ENCODE measurements at places on chromosomes 7 and 10.

- DNase-seq, result peak; percentile 94
These were observed 169.5 kb upstream of the SVIL start for GRCh38 chr10:29804025-29804852.

- no peak for DNase-seq
These were observed 3.9 kb downstream of the LRMDA start for GRCh38 chr10:75435291-75435690.

GRCh38 chr7:135514856-135515255 is 5.0 kb upstream of the CNOT4 start:
- no peak for DNase-seq

DNA sequence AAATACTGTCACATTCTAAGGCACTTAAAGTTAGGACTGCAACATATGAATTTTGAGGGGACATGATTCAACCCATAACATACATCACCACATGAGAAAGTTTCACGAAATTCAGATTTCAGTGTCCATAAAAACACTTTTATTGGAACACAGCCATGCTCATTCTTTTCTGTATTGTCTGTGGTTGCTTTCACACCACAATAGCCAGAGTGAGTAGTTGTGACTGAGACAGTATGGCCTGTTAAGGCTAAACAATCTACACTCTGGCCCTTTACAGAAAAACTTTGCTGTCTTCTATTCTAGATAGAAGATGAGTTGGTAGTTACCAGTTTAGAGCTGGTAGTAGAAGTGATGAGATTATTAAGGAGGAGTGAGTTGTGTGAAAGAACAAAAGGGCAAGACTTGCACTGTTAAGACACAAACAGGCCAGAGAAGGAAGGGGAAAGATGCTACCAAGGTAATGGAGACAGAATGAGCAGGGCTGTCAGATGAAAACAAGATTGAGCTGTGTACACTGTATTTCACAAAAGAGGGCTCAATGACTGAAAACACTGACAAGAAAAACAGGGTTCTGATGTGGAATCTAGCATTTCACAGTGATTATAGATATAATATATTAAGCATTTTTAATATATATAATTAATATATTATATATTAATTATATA is 108.6 kb downstream of the PPP1R3A start:
- DNase-seq, result no peak

DNA sequence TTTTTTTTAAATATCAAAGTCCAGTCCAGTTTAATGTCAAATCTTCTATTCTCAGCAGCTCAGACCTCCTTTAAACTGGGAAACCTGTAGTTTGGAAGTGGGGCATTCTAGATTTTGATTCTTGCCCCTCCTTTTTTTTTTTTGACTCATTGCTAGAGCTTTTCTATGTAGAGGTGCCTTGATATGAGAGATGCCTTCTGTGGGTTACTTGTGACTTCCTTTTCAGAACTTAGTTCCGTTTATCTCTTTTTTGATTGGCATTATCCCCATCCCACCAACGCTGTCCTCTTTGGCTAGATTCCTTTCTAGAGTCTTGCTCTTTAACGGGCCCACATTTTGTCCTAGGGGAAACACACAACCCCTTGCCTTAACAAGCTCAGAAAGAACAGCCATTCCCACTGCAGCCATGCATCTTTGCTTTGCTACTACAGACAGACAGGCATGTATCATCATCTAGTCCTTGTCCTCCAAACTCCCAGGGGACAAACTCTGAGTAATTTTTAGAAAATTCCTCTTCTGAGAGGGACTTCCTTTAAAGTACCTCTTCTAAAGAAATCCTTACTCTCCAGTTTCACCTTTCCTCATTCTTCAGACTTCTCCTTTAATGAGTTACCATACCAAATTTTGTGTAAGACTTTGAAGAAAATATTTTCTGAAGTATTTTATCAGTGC is 153.6 kb downstream of the PHF14 start:
- no peak for DNase-seq

GRCh38 chr10:99924451-99925255 is 85.1 kb downstream of the DNMBP start:
- DNase-seq, result no peak

DNA sequence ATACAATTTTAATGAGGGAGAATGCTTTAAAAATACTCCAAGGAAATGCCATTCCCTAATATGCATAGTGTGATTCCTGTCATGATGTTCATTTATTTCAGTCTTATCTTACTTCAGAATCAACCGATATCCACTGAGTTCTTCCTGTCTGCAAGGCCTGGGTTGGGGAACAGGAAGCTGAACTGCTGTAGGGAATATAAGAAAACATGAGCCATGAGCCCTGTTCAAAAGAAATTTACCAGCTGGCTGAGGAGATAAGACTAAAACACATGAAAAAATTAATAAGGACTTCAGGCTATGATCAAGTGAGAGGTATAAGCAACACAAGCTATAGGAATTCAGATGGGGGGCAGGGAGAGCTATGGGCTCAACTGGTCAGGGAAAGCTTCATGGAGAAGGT is 184.7 kb downstream of the PLPP4 start:
- DNase-seq, result no peak

- DNase-seq, result no peak
These were observed 19.9 kb downstream of the UPF2 start for GRCh38 chr10:12022580-12023257.

GRCh38 chr10:114380797-114381196 is 23.5 kb downstream of the AFAP1L2 start:
- no peak for DNase-seq

- peak; percentile 86 for DNase-seq
These were observed 111.9 kb upstream of the IGFBP3 start for GRCh38 chr7:46032942-46033341.

DNA sequence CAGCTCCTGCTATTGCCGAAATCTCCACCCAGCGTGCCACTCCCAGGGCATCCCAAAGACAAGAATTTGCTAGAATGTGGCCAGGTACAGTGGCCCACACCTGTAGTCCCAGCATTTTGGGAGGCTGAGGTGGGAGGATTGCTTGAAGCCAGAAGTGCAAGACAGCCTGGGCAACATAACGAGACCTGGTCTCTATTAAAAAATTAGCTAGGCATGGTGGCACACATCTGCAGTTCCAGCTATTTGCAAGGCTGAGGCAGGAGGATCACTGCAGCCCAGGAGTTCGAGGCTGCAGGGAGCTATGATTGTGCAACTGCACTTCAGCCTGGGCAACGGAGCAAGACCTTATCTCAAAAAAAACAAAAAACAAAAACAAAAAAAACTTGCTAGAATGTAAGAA is 73.3 kb upstream of the LYZL2 start:
- DNase-seq, result no peak

- no peak for DNase-seq
These were observed 40.0 kb downstream of the NKX6-2 start for GRCh38 chr10:132745971-132746370.

DNA sequence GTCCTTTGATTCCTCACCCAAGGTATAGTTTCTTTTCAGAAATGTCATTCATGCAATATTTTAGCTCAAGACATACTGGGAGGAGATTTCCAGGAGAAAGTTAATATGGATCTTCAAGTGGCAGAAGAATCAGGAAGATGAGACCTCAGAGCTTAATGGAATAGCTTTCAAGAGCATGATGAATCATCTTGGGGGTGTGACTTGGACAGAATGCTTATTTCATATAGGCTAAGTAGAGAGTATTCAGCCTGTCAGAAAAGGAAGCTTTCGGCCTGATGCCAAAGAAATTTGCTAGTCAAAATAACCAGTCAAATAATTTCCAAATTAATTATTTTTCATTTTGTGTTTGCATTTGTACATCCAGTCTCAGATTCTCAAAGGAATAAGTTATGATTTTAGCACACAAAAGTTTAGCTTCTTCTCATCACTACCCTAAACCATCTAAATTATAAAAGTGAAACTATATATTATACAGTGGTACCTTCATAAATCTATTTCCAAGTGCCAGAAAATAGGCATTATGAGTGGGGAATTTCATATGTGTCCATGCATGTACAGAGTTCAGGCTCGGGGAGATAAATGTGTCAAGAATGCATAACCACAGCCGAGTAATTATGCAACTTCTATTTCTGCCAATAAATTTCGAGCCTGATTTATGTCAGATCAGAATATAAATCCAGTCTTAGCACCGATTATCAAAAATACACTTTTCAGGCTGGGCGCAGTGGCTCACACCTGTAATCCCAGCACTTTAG is 27.3 kb upstream of the CALD1 start:
- peak; percentile 87 for DNase-seq

DNA sequence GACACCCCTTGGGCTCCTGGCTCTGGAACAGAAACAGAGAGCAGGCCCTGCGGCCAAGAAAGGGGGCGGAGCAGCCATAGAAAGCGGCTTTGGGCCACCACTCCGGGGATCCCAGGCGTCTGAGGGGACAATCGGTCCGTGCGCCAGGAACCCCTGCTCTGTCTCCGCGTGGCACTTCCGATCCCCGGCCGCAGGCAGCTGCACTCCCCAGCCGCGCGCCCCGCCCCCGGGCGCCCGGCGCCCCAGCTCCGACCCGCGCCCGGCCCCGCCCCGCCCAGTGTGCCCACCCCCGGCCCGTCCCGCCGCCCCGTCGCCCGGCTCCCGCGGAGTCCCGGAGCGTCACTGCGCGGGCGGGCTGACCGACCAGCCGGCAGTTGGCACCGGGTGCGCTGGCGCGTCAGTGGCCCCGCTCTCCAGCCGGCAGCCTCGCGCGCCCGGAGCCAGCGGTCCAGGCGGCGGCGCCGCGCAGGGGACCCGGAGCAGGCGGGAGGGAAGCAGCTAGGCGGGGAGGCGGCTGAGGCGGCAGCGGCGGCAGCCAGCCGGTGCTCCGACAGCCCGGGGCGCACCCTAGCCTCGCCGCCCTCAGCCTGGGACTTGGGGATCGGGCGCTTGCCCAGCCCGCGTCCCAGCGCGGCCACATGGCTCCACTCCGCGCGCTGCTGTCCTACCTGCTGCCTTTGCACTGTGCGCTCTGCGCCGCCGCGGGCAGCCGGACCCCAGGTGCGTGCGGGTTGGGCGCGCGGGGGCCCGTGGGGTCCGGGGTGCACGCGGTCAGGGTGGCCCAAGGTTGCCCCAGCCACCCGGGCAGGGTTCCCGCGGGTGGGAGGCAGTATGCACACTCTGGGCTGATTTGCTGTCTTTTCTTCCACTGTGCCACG is at the start of gene ADAMTS14:
Gene ADAMTS14 (plus strand): TSS at position 342 of the 878 bp plus-strand sequence. CDS start 297 bp downstream, at position 639.
- no peak for DNase-seq

DNA sequence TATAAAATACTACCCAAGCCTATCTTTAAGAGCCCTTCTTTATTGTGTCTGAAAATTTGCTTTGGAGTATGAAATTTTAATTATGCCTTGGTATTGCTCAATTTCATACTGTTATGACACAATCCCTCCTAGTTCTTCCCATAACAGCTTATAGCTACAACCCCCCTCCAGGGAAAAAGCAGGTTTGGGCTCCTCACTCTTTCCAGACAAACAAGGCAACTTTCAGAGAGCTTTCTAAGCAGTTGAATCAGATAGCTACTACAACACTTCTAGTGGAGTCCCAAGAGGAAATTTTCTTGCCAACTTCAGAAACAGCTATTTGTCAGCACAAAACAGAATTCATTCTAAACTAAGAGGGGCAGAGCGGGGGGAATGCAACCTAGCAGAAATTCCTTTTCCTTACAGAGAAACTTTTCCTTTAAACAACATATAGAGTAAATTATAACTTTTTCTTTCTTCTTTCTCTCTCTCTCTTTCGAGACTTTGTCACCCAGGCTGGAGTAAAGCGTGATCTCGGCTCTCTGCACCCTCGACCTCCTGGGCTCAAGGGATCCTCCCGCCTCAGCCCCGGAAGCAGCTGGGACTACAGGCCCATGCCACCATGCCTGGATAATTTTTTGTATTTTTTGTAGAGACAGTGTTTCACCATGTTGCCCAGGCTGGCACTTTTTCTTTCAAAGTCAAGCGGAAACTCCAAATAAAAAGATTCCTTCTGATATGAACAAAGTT is 26.0 kb upstream of the JMJD1C start:
- DNase-seq, result peak; percentile 74

DNA sequence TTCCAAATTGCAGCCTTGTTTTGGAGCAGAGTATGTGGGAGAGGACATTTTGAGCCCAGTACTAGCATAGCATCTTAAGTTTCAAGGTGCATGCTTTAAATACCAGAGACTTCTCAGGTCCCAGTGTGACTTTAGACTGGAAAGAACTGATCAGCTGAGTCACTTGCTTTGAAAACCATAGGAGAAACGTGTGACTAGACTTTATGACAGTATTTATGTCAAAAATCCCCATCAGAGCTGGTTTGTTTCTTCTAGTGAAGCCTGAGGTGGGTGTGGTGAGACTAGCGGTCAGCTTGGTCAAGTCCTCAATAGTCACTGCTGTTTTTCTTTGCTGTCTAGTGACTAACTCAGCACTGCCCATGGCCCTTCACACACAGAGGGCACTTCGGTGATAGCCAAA is 724.2 kb downstream of the GATA3 start:
- DNase-seq, result no peak

DNA sequence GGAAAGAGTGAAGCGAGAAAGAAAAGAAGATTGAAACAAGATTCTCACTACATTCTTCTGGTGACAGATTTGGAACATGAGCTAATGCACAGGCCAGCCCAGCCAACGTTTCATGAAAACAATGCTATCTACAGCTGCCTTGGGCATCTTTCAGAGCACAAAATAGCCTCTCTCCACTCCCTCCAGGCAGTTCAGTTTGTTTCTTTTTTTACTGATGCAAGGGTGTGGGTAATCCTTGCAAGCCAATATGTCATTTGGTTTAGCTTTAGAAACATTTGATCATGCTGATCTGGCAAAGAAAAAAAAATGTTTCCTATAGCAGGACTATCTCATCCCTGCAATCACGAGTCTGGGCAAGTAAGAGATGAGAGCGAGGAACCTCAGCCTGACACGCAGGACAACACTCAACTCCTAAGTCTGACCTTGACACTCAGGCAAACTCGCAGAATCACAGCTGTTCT is 35.9 kb downstream of the SVIL start:
- peak; percentile 71 for DNase-seq

DNA sequence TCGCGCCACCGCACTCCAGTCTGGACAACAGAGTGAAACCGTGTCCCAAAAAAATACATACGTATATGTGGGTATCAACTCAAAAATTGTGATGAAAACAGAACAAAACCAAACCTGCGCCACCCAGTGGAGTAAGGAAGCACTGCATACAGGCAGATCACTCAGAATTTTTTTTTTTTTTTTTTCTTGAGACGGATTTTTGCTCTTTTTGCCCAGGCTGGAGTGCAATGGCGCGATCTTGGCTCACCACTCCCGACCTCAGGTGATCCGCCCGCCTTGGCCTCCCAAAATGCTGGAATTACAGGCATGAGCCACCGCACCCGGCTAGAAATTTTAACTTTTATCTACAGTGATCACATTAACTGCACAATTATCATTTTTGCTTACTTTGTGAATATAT is 9.1 kb upstream of the TMEM236 start:
- peak; percentile 32 for DNase-seq

GRCh38 chr7:1938788-1939433 is 268.8 kb downstream of the ELFN1 start:
- DNase-seq, result no peak
